Pancreas (tissue), 10 donors: ENCODE measurements at places on chromosomes 3 and 15. TPM values are rescaled to one million over a fixed set of nuclear protein-coding genes. Genes with fewer than 3 reads are reported as not detected.
A peak's percentile ranks its signal among the peaks of the same experiment; 100 is the strongest.

- no peaks in the 10 kb centered on the region for H3K27me3 ChIP-seq
- no peak overlapping the region for H3K4me3 ChIP-seq
- H3K36me3 ChIP-seq = no peaks in the 10 kb centered on the region
- no peaks in the 10 kb centered on the region for H3K4me1 ChIP-seq
- H3K27ac ChIP-seq = no peak overlapping the region
- DNase-seq = no peak
Observed at GRCh38 chr15:62419192-62419591, 254.1 kb upstream of the C2CD4B start.

- no peaks in the 10 kb centered on the region for H3K4me1 ChIP-seq
- no peak overlapping the region for H3K27ac ChIP-seq
- H3K36me3 ChIP-seq = no peaks in the 10 kb centered on the region
- no peaks in the 10 kb centered on the region for H3K27me3 ChIP-seq
Observed at GRCh38 chr3:104556372-104557078, 810.2 kb upstream of the ALCAM start.

DNA sequence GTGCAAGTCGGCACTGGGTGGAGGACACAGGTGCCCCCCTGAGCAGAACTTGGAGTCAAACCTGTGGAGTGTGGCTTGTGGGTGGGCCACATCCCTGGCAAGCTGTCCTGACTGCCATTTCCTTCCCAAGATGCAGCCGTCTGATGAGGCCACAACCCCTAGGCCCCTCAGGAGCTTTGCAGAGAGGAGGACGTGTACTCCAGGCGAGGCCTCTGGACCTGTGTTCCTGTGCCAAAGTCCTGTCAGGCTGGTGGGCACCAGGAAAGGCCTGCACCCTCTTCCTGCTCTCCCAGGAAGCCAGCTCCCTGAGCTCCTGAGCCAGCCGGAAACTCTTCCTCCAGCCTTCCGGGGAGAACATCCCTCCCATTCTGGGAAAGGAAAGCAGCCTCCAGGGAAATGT lies 48.5 kb downstream of the CMTM6 start:
- no peak overlapping the region for H3K27ac ChIP-seq
- no peaks in the 10 kb centered on the region for H3K36me3 ChIP-seq
- H3K27me3 ChIP-seq = no peaks in the 10 kb centered on the region
- H3K4me1 ChIP-seq = no peaks in the 10 kb centered on the region
- DNase-seq = no peak
- no peak overlapping the region for H3K4me3 ChIP-seq

GRCh38 chr3:28905798-28906197 lies 375.1 kb upstream of the RBMS3 start:
- DNase-seq = no peak
- no peak overlapping the region for H3K27ac ChIP-seq
- no peaks in the 10 kb centered on the region for H3K36me3 ChIP-seq

GRCh38 chr3:150371741-150372254 lies 36.3 kb upstream of the TSC22D2 start:
- DNase-seq = peak; percentile 64
- no peaks in the 10 kb centered on the region for H3K27me3 ChIP-seq
- H3K4me1 ChIP-seq = no peaks in the 10 kb centered on the region
- H3K27ac ChIP-seq = peak overlapping the region; percentile 88
- peak overlapping the region; percentile 33 for H3K4me3 ChIP-seq

DNA sequence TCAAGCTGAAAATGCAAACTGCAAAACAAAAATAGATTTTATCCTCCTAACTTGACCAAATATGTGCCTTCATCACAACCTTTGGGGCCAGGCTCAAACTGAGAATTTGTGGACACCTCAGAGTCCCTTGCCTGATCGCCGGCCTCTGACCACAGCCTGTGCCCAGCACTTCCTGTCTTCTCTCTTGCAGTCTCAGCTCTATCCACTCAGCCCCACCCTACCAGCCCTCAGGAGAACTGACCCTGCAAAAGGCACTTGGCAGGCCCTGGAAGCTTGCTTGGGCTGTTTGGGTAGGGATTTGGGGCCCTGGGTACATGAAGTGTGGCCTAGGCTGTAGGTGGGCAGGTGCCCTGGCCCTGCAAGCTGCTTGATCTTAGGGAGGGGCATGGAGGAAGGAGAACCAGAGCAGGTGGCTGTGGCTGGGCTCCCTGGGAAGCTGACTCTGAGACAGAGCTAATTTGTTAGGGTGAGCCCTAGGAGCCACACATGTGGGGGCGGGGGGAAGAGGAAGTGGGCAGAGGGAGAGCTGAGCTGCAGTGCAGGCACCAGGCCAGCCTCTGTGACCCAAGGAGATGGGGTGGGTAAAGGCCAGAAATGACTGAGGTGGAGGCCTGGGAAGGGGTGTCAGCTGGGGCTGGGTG lies 8.6 kb downstream of the CLEC3B start:
- peaks cover 3% of the 10 kb centered on the region for H3K4me1 ChIP-seq
- H3K4me3 ChIP-seq = no peak overlapping the region
- H3K27ac ChIP-seq = no peak overlapping the region
- no peaks in the 10 kb centered on the region for H3K27me3 ChIP-seq

BCL2A1 gene
- polyA plus RNA-seq = 0.77 TPM

SLC38A3 gene
- 35.2 TPM for polyA plus RNA-seq

DNA sequence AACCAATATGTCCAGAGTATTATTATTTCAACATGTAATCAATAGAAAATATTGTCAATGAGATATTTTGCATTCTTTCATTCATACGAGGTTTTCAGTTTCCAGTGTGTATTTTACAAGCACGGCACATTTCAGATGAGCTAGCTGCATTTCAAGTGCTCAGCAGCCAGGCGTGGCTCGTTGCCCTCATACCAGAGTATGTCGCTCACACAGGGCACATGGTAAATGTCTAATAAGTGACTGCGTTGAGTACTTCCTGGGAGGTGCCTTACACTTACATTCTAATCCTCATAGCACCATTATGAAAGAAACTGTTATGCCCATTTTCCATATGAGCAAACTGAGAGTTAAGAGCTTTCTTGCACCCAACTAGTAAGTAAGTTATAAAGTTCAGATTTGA lies 47.4 kb downstream of the TMEM266 start:
- H3K4me1 ChIP-seq = peaks cover 4% of the 10 kb centered on the region
- no peak overlapping the region for H3K27ac ChIP-seq
- no peaks in the 10 kb centered on the region for H3K27me3 ChIP-seq

- no peaks in the 10 kb centered on the region for H3K36me3 ChIP-seq
- H3K27me3 ChIP-seq = no peaks in the 10 kb centered on the region
- no peak overlapping the region for H3K4me3 ChIP-seq
- no peak for DNase-seq
- H3K4me1 ChIP-seq = no peaks in the 10 kb centered on the region
- no peak overlapping the region for H3K27ac ChIP-seq
Observed at GRCh38 chr3:48416546-48416945, 13.3 kb downstream of the PLXNB1 start.

GRCh38 chr3:70823622-70824021 lies 511.2 kb upstream of the MDFIC2 start:
- H3K27ac ChIP-seq = no peak overlapping the region
- DNase-seq = no peak
- no peaks in the 10 kb centered on the region for H3K27me3 ChIP-seq
- H3K4me1 ChIP-seq = peaks cover 5% of the 10 kb centered on the region
- no peaks in the 10 kb centered on the region for H3K36me3 ChIP-seq

DNA sequence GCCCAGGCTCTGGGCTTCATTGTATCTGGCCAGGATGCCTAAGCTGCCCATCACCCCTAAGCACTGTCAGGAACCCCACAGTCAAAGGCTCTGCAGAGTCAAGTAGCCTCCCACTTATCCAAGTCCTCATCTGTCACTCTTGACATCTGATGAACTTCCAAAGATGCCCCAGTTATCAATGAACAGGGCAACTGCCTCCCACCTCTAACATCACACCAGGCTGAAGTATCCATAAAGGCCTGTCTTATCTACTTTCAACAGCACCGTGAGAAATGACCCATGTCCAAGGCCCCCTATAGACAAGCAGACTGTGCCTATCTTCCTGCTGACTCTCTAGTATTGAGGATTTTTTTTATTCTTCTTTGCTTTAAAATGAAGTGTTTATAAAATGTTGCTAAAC lies 56.4 kb downstream of the TRIM69 start:
- no peak overlapping the region for H3K4me3 ChIP-seq
- H3K36me3 ChIP-seq = no peaks in the 10 kb centered on the region
- no peak overlapping the region for H3K27ac ChIP-seq

- peak overlapping the region; percentile 88 for H3K27ac ChIP-seq
- H3K27me3 ChIP-seq = no peaks in the 10 kb centered on the region
- H3K4me1 ChIP-seq = peaks cover 16% of the 10 kb centered on the region
Observed at GRCh38 chr3:4758249-4758860, 220.9 kb upstream of the BHLHE40 start.

DNA sequence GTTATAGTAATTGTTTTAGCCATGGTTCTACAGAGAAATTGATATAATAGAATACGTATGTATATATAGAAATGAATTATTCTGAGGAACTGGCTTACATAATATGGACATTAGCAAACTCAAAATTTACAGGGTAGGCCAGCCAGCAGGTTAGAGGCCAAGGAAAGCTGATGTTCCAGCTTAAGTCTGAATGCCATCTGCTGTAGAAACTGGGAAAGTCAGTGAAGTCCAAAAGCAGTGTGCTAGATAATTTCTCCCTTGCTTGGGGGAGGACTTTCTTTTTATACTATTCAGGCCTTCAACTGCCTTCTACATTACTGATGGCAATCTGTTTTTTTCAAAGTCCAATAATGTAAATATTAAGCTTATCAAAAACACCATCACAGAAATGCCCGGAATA lies 1174.7 kb downstream of the ZPLD1 start:
- no peaks in the 10 kb centered on the region for H3K27me3 ChIP-seq
- H3K27ac ChIP-seq = no peak overlapping the region
- no peaks in the 10 kb centered on the region for H3K36me3 ChIP-seq
- H3K4me3 ChIP-seq = no peak overlapping the region
- no peak for DNase-seq
- H3K4me1 ChIP-seq = no peaks in the 10 kb centered on the region

- H3K4me3 ChIP-seq = no peak overlapping the region
- no peak overlapping the region for H3K27ac ChIP-seq
- H3K36me3 ChIP-seq = no peaks in the 10 kb centered on the region
- H3K27me3 ChIP-seq = no peaks in the 10 kb centered on the region
- peaks cover 3% of the 10 kb centered on the region for H3K4me1 ChIP-seq
Observed at GRCh38 chr15:57421110-57421509, 44.8 kb downstream of the CGNL1 start.

GRCh38 chr3:196108075-196108743 lies 26.3 kb upstream of the TFRC start:
- DNase-seq = no peak
- H3K4me1 ChIP-seq = no peaks in the 10 kb centered on the region
- no peaks in the 10 kb centered on the region for H3K36me3 ChIP-seq
- no peaks in the 10 kb centered on the region for H3K27me3 ChIP-seq
- H3K27ac ChIP-seq = no peak overlapping the region
- H3K4me3 ChIP-seq = no peak overlapping the region

- H3K27me3 ChIP-seq = no peaks in the 10 kb centered on the region
- no peak for DNase-seq
- H3K36me3 ChIP-seq = no peaks in the 10 kb centered on the region
- no peaks in the 10 kb centered on the region for H3K4me1 ChIP-seq
- H3K4me3 ChIP-seq = no peak overlapping the region
Observed at GRCh38 chr3:117587416-117587815, 877.8 kb downstream of the TUSC7 start.

DNA sequence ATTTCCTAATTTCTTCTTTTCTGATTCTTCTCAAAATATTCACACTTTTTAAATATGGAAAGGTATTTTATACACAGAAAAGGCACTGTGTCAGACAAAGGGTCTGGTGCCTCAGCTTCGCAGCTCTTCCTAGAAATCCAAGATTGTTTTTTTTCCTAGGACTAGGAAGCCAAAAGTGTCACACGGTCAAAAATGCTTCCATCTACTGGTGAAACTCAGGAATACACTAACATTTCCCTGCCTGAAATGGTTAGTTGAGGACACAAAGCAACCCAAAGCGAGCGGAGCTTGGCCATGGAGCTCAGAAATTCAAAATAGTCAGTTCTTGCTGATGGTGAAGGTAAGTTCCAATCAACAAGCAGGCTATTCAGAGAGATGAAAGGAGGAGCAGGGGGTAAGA lies 426.5 kb upstream of the RASGRP1 start:
- H3K4me3 ChIP-seq = no peak overlapping the region
- no peaks in the 10 kb centered on the region for H3K36me3 ChIP-seq
- DNase-seq = no peak
- H3K4me1 ChIP-seq = peaks cover 4% of the 10 kb centered on the region
- H3K27ac ChIP-seq = no peak overlapping the region

DNA sequence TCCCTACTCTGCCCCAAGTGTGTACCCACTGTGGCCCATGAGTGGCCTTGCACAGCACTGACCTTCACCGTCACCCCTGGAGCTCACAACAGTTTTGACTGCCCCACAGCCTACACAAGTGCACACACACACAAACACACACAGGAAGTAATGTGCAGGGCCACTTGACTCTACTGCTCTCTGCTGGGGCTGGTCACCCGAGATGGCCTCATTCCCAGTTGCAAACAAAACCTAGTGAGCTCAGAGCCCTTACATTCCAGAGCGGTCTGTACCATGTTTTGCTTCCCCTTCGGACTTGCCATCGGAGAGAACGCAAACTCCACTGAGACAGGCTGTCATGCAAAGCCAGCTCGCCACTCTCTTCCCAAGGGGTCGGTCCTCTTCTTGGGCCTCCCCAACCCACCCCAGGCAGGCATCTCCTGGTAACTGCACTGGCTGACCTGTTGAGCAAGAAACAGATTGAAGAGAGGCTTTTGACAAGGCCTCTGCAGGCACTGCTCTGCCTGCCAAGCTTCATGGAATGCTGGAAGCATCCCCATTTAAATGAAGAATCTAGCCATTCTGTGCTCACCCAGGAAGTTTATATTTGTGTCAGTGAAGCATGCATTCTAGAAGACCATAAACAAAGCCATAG lies 232.0 kb upstream of the IGF1R start:
- H3K27me3 ChIP-seq = no peaks in the 10 kb centered on the region
- no peak overlapping the region for H3K4me3 ChIP-seq
- no peaks in the 10 kb centered on the region for H3K36me3 ChIP-seq
- no peak overlapping the region for H3K27ac ChIP-seq

- H3K4me1 ChIP-seq = no peaks in the 10 kb centered on the region
- H3K36me3 ChIP-seq = no peaks in the 10 kb centered on the region
- H3K27ac ChIP-seq = no peak overlapping the region
- no peak for DNase-seq
- no peak overlapping the region for H3K4me3 ChIP-seq
Observed at GRCh38 chr15:100997442-100997841, 78.3 kb downstream of the LRRK1 start.

DNA sequence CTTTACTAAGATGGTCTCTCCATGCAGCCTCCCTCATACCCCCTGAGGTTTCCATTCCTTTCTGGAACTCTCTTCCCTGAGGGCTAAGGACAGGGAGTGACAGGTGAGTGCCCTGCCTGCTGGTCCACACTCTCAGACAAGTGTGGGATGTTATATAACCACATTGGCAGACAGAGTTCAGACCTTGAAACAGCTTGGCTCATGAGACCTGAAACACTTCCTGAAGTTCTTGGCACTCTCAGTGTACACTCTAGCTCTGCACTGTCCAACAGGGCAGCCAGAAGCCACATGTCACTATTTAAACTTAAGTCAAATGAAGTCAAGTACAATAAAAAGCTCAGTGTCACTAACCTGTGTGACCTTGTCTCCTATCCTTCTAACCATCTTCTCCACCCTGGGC lies 188.5 kb downstream of the ZNF621 start:
- H3K27ac ChIP-seq = no peak overlapping the region
- no peak overlapping the region for H3K4me3 ChIP-seq
- no peaks in the 10 kb centered on the region for H3K27me3 ChIP-seq
- H3K36me3 ChIP-seq = no peaks in the 10 kb centered on the region
